ENCODE measurements at places on chromosomes 4 and X. TPM values are rescaled to one million over a fixed set of nuclear protein-coding genes. Genes with fewer than 3 reads are reported as not detected.

NEUROG2 gene
- not detected for total RNA-seq

GRCh38 chr4:77095101-77095821 is 19.5 kb upstream of the CCNI start:
- DNase-seq, result no peak

DNA sequence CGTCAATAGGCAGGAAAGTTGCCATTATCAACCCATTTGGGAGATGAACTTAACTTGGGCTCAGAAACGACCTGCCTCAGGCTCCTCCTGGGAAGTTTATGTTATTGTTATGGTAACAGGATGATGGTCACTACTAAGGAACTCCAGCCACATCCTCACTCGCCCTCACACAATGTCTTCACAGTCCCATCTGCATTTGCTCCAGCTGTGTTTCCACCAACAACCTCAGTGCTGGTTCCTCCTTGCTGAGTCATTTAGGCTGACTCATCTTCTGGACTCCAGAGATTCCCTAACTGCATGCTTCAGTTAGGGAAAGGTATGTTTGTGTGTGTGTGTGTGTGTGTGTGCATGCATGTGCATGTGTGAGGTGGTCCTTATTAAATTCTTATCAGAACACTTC is 293.4 kb upstream of the BOD1L1 start:
- DNase-seq, result no peak

DNA sequence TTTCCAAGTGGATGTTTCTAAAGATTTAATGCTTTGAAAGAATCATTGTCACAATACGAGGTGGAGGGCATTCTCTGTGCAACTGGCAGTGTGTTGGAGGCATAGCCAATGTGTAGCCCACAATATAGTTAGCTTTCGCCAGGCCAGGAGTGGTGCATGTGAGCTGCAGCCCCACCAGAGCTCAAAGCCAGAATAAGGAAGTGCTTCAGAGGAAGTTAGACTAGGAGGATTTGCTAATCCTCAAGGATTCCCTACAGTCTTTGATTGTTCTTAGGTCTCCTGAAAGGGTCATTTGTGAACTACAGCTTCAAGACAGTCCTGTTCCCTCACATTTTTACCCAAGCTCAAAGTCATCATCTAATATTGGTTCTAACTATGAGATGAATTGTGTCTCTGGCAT is 16.4 kb downstream of the TRPC5OS start:
- DNase-seq, result no peak

DMP1 gene
- total RNA-seq, result not detected

GRCh38 chr4:25308761-25309160 is 3.8 kb upstream of the ZCCHC4 start:
- no peak for DNase-seq

DNA sequence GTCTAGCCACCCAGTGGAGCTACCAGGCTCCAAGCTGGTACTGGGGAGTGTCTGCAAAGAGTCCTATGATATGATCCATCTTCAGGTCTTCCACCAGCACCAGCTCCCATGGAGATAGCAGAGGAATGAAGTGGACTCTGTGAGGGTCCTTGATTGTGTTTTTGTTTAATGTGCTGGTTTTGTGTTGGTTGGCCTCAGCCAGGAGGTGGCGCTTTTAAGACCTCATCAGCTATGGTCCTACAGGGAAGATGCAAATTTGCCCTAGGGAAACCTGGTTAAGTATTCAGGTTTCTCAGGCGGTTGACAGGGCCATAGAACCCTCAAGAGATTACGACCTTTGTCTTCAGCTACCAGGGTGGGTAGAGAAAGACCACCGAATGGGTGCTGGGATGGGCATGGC is 1141.1 kb downstream of the STIM2 start:
- DNase-seq, result no peak

DNA sequence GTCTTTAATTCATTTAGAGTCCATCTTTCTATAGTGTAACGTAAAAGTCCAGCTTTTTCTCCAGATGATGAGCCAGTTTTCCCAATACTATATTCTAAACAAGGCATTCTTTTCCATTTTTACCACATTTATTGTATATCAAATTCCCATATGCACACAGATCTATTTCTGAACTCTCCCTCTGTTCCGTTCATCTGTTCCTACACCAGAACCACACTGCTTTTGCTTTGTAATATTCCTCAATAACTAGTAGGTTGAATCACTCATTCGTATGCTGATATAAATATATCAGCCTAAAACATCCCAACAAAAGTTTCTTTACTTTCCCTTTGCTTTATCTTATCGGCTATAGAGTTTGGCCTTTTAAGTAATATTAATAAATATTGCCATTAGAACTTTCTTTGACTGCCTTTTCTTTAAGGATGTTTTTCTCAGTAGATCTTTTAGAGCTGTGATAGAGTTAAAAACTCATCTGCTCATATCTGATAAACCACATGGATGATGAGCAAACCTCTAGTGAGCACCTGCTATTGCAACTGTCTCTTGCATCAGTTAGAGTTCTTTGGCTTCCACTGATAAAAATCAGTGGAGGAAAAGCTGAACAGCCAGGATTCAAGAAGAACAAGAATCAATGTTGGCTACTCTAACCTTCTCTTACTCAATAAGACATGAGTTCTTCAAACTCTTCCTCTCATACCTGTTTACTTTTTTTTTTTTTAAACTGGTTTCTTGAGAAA is 13.1 kb upstream of the RPL34 start:
- DNase-seq, result no peak

- DNase-seq, result no peak
Observed at GRCh38 chrX:17596061-17596460, 141.2 kb upstream of the SCML1 start.

DNA sequence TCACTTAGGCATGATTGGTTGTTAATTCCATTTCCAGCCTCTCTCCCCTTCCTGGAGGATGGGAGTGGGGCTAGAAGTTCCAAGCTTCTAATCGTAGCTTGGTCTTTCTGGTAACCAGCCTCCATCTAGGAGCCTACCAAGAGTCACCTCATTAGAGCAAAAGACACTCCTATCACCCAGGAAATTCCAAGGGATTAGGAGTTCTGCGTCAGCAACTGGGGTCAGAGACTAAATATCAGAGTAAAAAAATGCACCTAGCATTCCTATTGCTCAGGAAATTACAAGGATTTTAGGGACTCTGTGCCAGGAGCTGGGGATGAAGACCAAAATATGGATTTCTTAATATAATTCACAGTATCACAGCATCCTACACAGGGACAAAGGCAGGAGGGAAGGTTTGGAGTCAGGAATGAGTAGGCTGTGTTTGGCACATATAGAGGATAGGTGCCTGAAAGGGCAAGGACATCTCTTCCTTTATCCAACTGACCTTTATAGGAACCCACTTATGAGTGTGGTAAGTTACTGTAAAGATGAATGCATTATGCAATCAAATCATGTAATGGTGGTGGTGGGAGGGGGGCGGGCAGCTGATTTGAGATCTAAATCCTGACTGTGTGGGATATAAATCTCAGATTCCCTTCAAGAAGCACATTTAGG is 30.5 kb upstream of the LIMCH1 start:
- DNase-seq, result no peak

DNA sequence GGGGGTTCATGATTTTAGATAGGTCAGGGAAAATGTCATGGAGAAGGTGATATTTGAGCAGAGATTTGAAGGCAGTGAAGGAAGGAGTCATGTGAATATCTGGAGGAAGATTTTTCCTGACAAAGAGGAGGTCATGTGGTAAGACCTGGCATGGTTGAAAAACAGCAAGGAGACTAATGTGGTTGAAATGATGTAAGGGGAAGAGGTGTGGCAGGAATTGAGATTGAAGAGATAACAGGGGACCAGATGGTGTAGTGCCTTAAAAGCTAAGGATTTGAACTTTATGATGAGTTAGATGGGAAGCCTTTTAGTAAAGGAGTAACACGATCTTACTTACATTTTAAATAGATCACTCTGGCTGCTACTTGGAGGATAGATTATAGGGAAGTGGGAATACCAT is 210.9 kb downstream of the RTL9 start:
- DNase-seq, result no peak

POU3F4 gene
- not detected for total RNA-seq

TRPC5OS gene
- not detected for total RNA-seq

GRCh38 chr4:53535567-53535966 is 55.7 kb downstream of the LNX1 start:
- DNase-seq, result no peak

CENPE gene
- total RNA-seq, result 8.2 TPM

GRCh38 chr4:146381263-146381872 is 140.4 kb downstream of the SLC10A7 start:
- DNase-seq, result no peak

KDR gene
- 0.67 TPM for total RNA-seq

GRCh38 chr4:153950100-153950979 is 161.5 kb upstream of the SFRP2 start:
- DNase-seq, result no peak

- no peak for DNase-seq
Observed at GRCh38 chr4:125323654-125324053, 8.9 kb downstream of the FAT4 start.

HCFC1 gene
- total RNA-seq, result 60.1 TPM
